Renal cortical epithelial cell (primary cell): ENCODE measurements at places on chromosomes 7 and 10. TPM values are rescaled to one million over a fixed set of nuclear protein-coding genes. Genes with fewer than 3 reads are reported as not detected.

- no peak for DNase-seq
These were observed 16.3 kb downstream of the RBM33 start for GRCh38 chr7:155660758-155661093.

DNA sequence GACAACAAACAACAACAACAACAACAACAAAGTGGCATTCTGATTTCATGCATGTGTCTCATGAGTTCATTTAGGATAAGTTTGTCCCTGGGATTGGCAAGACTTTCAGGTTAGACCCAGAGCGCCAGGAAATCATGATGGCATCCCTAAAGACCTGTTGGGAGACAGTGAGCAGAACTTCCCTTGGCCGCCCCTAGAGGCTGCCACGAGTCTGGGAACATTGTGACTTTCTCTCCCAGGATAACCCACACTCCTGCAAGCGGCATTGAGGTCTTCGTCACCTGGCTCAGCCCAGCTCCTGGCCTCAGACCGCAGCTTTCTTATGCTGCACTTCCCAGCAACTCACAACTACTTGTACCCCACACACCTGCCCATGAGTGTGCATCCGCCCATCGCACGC, 80.5 kb upstream of the RNF32 start:
- no peak for DNase-seq

- peak; percentile 13 for DNase-seq
These were observed 12.2 kb upstream of the ZNF488 start for GRCh38 chr10:47396311-47396717.

LIPJ gene
- 0.05 TPM in 1 of 2 replicates, not detected in the other for total RNA-seq

SEMA3C gene
- 173 and 349 TPM in 2 replicates for total RNA-seq
